ENCODE measurements at places on chromosomes 5 and 9.

DNA sequence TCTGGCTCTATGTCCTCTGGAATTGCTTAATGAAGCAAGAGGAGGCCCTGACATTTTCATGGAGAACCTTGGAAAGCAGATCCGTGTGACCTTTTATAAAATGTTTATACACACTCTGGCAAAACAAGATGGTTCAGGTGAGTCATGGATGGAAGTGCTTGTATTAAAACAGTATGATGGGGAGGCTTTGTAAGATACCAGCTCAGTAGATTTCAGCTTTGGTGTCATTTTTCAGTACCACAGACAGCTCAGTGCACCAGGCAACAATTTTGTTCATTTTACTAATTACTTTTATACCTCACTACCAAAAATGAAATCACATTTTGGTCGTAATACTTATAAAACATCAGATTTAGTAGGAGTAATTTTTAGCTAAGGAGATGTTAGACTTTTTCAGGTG is 5.2 kb downstream of the KCNN2 start:
- DNase-seq: no peak

DNA sequence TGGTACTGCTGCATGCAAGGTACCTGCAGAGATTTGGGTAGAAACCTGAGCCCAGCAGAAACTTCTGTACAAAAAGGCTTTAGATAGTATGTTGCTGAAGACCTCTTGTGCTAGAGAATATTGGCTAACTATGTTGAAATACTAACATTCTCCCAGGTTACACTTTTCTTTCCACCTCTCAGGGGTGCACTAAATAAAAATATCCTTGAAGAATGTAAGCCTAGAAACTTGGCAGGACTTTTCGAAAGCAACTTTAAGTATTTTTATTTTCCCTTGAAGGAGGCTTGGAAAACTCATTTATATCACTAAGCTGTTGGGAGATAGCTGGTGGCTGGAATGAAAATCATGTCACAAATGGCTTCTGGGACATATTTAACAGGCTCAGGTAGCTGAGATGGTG is 50.0 kb downstream of the FBXL7 start:
- DNase-seq: no peak

- no peak for DNase-seq
Observed at GRCh38 chr5:122124766-122125165, 4.6 kb upstream of the ZNF474 start.

DNA sequence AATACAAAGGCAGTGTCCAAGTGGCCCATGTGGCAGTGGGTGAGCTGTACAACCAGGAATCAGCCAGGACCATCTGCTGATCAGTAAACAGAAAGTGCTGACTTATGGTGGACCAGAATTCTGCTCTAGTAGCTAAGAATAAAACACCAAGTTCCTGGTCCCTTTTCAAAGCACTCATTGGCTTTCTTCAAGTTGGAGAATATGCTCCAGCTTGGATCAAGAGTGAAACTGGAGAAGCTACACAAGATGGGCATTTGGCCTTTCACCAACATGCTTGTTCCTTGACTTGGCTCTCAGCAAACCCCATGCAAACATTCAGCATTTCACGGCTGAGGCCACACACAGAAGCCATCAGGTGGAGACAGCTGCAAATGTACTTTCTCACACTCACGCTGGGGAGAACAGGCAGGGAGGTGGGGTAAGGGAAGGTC is 32.1 kb downstream of the MARCHF3 start:
- DNase-seq: no peak

- no peak for DNase-seq
Observed at GRCh38 chr5:51181208-51181894, 201.9 kb upstream of the ISL1 start.

DNA sequence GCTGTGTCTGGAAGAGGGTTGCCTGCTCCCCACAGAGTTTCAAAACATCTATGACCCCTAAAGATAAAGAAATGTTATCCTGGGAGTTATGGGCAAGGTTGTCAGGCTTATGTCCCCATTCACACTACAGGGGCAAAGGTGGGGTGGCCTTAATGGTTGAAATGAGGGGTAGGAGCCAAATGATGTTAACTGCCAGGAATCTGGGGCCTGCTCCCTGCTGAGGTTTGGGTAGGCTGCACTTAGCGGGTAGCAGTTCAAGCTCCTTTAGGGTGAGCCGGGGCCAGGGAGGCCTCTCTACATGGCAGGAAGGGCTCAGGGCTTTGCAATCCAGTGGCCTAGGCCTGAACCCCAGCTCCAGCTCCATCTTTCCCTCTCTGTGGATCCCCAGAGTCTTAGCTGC is 3.0 kb downstream of the FGF18 start:
- DNase-seq: no peak

GRCh38 chr5:128424646-128425045 is 113.4 kb downstream of the FBN2 start:
- DNase-seq: no peak

GRCh38 chr5:61142811-61143210 is 19.5 kb downstream of the SMIM15 start:
- no peak for DNase-seq

DNA sequence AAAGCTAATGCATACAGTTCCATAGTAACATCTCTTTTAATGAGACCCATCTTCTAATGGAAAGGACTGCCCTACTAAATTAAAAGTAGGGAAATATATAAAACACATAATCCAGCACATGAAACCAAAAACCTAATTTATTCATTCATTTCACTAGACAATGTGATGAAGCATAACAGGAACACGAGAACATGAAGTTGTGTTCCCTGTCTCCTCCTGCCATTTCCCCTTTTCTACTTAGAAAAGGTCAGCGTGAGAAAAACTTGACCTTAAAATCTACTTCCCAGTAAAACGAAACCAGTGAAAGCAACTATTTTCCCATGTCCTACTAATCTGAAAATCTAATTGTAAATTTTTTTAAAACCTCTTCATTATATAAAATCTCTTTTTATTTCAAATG is 847.5 kb downstream of the TLE1 start:
- no peak for DNase-seq

DNA sequence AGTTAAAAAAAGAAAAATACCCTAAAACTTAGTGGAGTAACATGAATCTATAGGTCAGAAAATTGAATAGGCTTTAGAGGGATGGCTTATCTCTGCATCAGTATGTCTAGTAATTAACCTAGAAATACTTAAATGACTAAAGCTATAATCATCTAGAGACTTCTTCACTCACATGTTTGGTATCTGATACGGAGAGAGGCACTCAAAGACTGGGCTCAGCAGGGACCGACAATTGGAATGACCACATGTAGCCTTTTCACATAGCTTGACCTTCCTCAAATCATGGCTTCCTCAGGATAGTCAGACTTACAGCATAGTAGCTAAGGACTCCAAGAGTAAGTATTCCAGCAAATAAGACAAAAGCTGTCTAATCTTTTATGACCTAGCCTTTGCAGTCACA is 105.3 kb upstream of the RORB start:
- DNase-seq: no peak

DNA sequence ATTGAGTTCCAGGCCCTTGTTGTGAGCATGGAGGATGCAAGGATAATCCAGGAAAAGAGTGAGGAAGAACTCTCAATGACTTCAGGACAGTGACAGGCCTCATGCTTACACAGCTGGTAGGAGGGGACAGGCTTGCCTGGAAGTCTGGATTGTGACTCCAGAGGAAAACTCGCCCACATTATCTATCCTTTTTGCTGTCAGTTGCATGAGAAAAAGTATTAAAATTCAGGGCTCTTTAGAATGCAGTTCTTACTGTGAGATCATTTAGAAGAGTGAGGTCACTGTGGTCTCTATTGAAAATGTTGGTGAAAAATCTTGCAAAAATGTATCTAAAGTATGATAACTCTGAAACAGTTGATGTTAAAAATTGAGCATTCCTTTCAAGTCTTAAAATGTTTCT is 30.5 kb downstream of the NTRK2 start:
- DNase-seq: no peak

GRCh38 chr5:52825826-52826225 is 38.1 kb downstream of the ITGA1 start:
- DNase-seq: no peak

DNA sequence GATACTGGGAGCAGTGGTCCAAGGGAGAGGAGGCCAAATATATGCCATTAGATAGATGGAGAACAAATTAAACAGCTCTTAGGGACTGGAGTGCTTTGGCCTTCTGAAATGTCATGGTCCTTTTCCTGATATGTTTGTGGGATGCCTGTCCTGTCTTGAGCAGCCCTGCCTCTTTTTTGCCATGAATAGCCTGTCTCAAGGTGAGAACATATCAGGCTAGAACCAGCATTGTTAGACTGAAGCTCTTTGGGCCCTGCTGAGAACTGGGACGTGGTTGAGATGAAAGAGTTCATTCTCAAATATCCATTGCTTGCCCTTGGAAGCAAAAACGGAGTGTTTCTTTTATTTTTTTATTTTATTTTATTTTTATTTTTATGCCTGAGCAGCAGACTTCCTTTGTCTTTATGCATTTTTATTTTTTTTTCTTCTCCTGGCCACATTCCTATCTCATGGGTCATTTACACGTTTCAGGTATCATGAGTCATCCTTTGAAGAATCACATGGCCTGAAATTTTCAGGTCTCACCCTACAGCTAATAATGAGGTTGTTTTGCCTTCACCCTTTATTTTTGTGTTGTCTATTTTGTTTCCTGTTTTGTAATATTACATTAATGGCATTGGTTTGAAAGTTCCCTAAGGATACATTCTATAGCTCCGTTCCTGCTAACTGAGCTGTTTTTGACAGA is 371.4 kb downstream of the PSAT1 start:
- DNase-seq: no peak

- DNase-seq: peak; percentile 77
Observed at GRCh38 chr5:141637767-141638419, 1.1 kb downstream of the RELL2 start.

DNA sequence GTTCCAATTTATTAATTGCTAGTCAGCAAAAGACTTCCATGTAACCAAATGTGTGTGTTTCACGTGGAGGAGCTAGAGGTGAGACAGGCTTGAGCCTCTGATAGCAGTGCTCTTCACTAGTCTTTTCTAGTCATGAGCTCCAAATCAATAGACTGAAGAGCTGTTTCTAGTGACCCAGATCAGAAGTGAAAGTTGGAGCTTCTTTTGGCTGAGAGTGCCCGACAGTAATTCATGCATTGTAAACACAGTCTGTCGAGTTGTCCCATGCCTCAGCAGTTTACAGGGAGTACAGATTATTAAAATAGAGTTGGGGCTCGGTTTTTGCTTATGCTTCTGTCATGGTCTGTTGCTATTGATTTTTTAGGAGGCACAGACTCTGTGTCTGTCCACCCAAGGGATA is 793.1 kb downstream of the DTWD2 start:
- no peak for DNase-seq

DNA sequence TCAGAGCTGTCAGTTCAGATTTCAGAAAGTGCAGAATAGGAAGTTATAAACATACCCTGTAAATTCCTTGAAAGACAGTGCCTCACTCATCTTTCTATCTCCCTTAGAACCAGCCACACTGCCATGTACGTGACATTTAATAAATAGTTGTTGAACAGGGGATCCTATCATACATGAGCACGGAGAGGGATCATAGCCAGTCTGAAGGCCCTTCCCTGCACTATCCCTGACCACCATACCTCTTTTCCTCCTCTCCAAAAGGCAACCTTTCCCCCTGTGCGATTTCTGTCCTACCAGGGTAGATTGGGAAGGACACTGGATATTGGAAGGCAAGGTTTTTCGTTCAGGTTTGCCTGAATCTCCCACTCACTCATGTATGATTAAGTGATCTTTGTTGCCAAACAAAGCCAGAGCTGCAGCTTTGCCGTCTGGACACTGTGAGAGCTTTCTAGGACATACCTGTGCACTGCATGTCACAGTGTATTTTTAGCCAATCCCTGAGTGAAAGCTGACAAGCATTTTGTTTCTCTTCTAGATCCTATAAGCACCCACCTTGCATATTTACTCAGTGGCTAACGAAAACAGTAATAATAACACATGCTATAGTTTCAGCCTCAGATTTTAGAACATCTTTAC is 986.5 kb upstream of the WWC1 start:
- DNase-seq: no peak

GRCh38 chr9:105438141-105438806 is 9.6 kb upstream of the FSD1L start:
- no peak for DNase-seq

GRCh38 chr5:63323926-63324325 is 638.3 kb downstream of the HTR1A start:
- DNase-seq: no peak

DNA sequence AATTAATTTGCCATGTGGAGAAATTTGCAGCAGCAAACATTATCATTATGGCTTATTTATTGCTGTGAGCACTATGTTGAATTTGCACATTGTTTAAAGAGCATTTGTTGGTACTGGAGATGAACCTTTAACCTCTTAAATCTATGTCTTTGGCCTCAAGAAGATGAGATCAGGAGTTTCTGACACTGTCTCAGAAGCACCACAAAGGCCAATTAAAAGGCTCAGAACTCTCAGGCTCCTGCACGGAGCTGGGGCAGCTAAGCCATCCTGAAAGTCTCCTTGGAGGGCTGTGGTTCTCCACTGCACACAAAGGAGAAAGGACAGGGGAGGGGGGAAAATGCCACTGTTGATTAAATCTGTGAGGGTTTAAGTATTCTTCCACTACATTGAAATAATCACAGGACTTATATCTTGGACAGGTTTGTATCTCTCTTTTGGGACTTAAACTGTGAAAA is 33.1 kb downstream of the ZNF366 start:
- no peak for DNase-seq

DNA sequence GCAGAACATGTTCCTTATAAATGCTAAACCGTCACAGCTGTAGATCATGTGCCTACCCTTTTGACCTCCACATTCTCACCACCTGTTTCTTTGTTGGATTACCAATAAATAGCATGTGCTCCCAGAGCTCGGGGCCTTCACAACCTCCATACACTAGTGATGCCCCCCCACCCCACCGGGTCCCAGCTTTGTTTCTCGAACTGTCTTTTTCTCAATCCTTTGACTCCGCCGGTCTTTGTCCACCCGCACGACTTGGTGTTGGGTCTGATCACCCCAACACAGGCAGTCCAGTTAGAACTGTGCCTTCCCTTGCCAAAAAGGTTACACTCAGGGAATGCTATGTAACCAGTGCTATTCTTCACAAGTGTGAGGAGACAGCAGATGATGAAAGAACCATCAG is 485.9 kb upstream of the C9orf72 start:
- no peak for DNase-seq

GRCh38 chr9:75140261-75140660 is 51.9 kb downstream of the OSTF1 start:
- no peak for DNase-seq

All from stimulated activated naive CD8-positive, alpha-beta T cell treated with anti-CD3 and anti-CD28 coated beads, Interleukin-15, Interleukin-2, amounts not matched to agents 100 U/mL and 50 U/mL, for 24 hours (primary cell).